ENCODE measurements at places on chromosomes 16 and 17. TPM values are rescaled to one million over a fixed set of nuclear protein-coding genes. Genes with fewer than 3 reads are reported as not detected.

JPH3 gene
- not detected for total RNA-seq

KRTAP4-12 gene
- not detected for total RNA-seq

AXIN2 gene
- total RNA-seq: 0.97 TPM

SEPTIN12 gene
- not detected for total RNA-seq

SEPTIN1 gene
- 0.59 TPM for total RNA-seq

SEC14L5 gene
- total RNA-seq: under 0.01 TPM

RHBDL3 gene
- under 0.01 TPM for total RNA-seq

MYO15B gene
- 4.2 TPM for total RNA-seq

KCNJ18 gene
- not detected for total RNA-seq

GJC1 gene
- 13.1 TPM for total RNA-seq

SDR42E2 gene
- total RNA-seq: not detected

PYDC1 gene
- not detected for total RNA-seq

SLFN11 gene
- 30.3 TPM for total RNA-seq

CPHXL2 gene
- not detected for total RNA-seq

GPR142 gene
- total RNA-seq: not detected

ATP1B2 gene
- total RNA-seq: not detected

SHMT1 gene
- total RNA-seq: 3.9 TPM

SLC16A5 gene
- total RNA-seq: 12.3 TPM

MYH1 gene
- 0.09 TPM for total RNA-seq

ACAP1 gene
- 0.09 TPM for total RNA-seq

PITPNM3 gene
- 0.78 TPM for total RNA-seq

ASGR1 gene
- total RNA-seq: 1.1 TPM

CD300LG gene
- total RNA-seq: not detected

CNGB1 gene
- not detected for total RNA-seq

ABCA8 gene
- 80.8 TPM for total RNA-seq

KRTAP4-1 gene
- total RNA-seq: not detected

TEX19 gene
- not detected for total RNA-seq

ACSM3 gene
- 0.28 TPM for total RNA-seq

LHX1 gene
- not detected for total RNA-seq

PIK3R6 gene
- not detected for total RNA-seq

TVP23A gene
- total RNA-seq: not detected

ZCCHC14 gene
- total RNA-seq: 11.4 TPM

BICDL2 gene
- 0.28 TPM for total RNA-seq

ABAT gene
- total RNA-seq: 5.8 TPM

ZP2 gene
- not detected for total RNA-seq

PSKH1 gene
- 27.6 TPM for total RNA-seq

CCL5 gene
- total RNA-seq: under 0.01 TPM

GLG1 gene
- total RNA-seq: 326 TPM

OMG gene
- not detected for total RNA-seq

ELMO3 gene
- 0.42 TPM for total RNA-seq

CLEC3A gene
- total RNA-seq: not detected

MAP3K3 gene
- total RNA-seq: 27.6 TPM

LYRM9 gene
- total RNA-seq: 2.4 TPM

DNAI2 gene
- not detected for total RNA-seq

GFAP gene
- total RNA-seq: 1.5 TPM

ADGRG1 gene
- total RNA-seq: 2.3 TPM

VAT1L gene
- total RNA-seq: 43.1 TPM

ARHGAP23 gene
- 25.8 TPM for total RNA-seq

CCL3 gene
- not detected for total RNA-seq

SPN gene
- not detected for total RNA-seq

C17orf113 gene
- under 0.01 TPM for total RNA-seq

Data from smooth muscle cell of the umbilical artery (primary cell).